Spinal cord (tissue), 10 donors: ENCODE measurements at places on chromosomes 13 and 19. TPM values are rescaled to one million over a fixed set of nuclear protein-coding genes. Genes with fewer than 3 reads are reported as not detected.

- H3K4me1 ChIP-seq: no peaks in the 10 kb centered on the region
- H3K36me3 ChIP-seq: no peaks in the 10 kb centered on the region
- H3K27ac ChIP-seq: no peak overlapping the region
Measured at GRCh38 chr19:15788594-15789270, 1.3 kb downstream of the OR10H5 start.

- peak; percentile 59 for DNase-seq
- H3K27me3 ChIP-seq: peaks cover 81% of the 10 kb centered on the region
- H3K4me3 ChIP-seq: peak overlapping the region; percentile 17
- H3K27ac ChIP-seq: peak overlapping the region; percentile 92
- H3K36me3 ChIP-seq: no peaks in the 10 kb centered on the region
Measured at GRCh38 chr13:99996381-99996973, 14.9 kb downstream of the ZIC2 start.

DNA sequence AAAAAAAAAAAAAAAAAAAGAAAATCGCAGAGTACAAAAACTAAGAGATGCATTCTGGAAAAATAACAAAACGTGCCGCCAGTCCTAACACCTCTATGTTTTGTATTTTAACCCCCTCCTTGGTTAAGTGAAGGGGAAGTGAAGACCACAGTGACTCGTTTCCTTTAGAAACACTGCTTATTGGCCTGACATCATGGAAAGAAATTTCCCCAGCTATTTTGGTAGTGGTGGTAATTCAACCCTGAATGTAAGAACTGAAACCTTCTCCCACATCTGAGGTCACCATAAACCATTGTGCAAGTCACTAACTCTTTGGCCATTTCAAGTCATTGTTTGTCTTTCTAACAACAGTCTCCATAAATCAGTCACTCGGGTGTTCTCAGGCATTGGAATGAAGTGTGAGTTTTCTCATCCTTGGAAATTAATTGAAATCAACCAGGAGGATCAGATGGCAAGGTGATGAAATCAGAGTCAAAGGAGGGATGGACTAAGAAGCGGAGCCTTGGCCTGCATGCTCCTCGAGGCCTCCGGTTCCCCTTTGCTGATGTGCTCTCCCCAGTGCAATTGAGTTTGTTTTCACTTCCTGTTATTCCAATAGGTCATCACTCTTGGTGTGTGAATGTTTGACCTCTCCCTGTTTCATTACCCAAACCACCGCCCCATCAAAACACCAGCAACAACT lies 443.9 kb downstream of the FGF9 start:
- no peak overlapping the region for H3K27ac ChIP-seq
- no peaks in the 10 kb centered on the region for H3K4me1 ChIP-seq
- H3K4me3 ChIP-seq: no peak overlapping the region
- H3K36me3 ChIP-seq: no peaks in the 10 kb centered on the region
- H3K27me3 ChIP-seq: no peaks in the 10 kb centered on the region
- DNase-seq: no peak

DNA sequence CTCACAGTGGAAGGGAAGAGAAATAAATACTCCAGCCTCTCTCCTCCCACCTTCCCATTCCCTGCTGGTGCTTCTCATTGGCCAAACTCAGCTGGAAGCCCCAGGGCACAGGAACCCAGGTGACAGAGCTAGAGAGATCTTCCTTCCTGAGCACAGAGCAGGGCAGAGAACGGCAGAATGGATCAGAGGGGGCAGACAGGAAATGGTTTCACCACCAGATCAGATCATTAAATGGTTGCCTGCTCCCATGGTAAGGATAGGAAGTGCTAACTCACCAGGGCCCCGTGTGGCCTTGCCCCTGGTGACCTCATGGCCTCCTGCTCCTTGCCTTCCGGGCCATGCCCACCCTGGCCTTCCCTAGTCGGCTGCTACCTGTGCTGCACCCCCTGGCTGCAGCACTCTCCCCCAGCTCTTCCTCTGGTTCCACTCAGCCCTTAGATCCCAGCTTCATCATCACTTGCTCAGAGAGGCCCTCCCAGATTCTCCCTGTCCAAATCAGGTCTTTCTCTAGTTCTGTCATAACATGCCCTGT lies 108.7 kb downstream of the DPF1 start:
- no peaks in the 10 kb centered on the region for H3K27me3 ChIP-seq
- H3K27ac ChIP-seq: no peak overlapping the region
- no peak for DNase-seq
- H3K4me1 ChIP-seq: no peaks in the 10 kb centered on the region
- no peak overlapping the region for H3K4me3 ChIP-seq
- peaks cover 78% of the 10 kb centered on the region for H3K36me3 ChIP-seq

The SWSAP1 gene
- total RNA-seq: 2.6 TPM
